ENCODE measurements at places on chromosomes 16 and 17.

GRCh38 chr16:85707528-85708095, 18.9 kb upstream of the GINS2 start:
- DNase-seq, result no peak

DNA sequence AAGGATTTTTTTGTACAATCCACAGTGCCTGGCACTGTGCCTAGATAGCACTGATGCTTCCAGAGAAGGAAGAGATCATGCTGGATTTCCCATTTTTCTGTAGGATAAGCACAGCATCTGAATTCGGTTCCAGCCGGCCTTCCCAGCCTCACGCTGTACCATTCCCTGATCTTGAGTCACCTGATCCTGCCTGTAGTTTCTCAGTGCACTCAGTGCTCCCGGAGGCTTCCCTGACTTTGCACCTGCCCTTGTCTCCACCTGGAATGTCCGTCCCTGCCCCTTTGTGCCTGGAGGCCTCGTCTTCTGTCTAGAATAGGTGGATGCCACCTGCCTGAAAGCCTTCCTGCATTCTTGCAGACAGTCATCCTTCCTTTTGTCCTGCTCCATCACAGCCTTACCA, 179.9 kb downstream of the CCDC182 start:
- DNase-seq, result no peak

DNA sequence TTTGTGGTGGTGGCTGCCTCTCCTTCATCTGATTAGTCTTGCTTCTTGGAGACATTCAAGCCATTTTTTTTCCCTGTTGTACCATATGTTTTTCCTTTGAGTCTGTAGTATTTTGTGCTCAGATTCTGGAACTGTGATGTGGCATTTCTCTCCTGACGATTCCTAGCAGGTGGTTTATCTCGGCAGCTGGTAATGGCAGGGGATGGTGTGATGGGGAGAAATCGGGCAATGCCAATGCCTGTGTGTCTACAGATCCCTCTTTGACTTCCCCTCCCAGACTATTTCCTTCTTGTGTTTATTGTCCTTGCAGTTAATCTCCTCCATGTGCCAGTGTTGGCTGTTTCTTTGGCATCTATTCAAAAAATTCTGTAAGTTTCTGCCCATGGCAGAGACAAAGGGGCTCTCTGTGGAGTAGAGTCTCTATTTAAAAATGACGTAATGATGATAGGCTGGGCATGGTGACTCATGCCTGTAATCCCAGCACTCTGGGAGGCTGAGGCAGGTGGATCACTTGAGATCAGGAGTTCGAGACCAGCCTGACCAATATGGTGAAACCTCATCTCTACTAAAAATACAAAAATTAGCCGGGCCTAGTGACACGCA, 90.2 kb upstream of the ERCC4 start:
- DNase-seq, result no peak

- DNase-seq, result no peak
These were observed 590.3 kb upstream of the GOT2 start for GRCh38 chr16:59324462-59324861.

- no peak for DNase-seq
These were observed 94.3 kb downstream of the C17orf67 start for GRCh38 chr17:56739376-56739775.

DNA sequence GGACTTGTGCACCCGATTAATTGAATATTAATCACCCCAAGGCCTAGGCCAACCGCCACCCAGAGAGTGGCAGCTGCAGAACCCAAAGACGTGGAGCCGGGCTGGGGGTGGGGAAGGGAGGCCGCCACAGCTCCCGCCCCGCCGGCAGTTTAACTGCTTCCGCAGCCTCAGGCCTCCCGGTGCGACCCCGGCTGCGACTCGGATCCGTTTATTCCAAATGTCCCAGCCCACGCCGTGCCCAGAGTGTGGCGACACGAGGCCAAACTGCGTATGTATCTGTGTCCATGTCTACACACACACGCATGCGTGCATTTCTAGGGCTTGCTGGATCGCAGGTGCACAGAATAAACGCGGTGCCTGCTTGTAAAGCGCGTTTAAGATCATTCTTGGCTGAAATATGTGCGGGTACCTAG, 802 bp upstream of the TOB1 start:
- no peak for DNase-seq

Data from NCI-H446 (cell line).